NCI-H1092 (cell line): ENCODE measurements at places on chromosomes 3 and 15.

DNA sequence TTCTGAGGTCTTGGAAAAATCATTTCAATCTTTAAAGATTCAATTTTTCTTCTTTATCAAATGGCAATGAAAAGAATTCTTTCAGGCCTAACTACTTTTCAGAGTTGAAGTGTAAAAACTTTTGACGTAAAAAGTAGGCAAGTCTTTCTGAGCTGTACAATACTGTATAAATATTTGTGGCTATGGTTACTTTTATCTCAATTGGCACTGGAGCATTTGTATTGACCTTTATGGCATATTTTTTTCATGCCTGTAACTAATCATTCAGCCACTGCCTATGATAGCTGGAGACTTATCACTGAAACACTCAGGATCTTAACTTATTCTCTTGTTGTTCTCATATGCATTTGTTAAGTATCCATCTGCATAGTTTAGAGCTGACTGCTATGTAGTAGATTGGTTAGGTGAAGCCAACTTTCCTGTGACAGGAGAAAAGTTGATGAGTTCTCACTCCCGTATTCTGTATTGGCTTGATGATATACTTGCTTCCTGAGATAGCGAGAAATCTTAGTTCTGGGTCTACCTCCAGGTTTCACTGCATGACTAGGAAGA is 290.4 kb upstream of the TBL1XR1 start:
- no peak for DNase-seq

DNA sequence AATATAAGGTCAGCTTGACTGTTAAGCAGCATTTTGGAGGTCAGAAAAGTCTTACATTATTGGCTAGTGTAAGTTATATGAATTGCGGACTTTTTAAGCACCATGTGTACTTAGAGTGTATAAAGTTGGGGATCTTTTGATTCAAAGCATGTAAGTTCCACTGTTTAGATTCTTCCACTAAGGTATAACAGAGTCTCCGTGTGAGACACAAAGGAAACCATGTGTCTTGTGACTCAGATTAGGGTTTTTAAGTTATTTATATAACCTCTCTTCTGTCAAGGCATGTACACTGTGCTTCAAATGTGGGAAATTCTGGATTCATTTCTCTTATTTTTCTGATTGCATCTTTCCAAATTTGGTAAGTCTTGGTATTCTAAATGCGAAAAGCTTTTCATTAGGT is 143.5 kb upstream of the SOX2 start:
- no peak for DNase-seq

DNA sequence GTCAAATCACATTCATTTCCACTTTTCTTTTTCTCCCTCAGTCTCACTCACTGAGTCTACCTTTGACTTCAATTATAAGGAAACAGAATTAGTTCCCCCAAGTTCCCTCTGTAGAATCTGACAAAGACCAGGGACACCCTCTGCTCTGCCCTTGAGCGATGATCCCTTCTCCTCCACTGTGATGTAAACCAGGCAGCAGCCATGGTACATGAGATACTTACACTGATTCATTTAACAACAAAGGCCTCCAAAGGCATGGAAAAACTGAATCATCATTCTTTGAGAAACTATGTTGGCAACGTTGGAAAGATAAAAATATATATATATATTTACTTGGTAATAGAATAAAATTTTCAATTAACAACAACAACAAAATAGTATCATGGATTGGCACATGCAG is 84.1 kb downstream of the P3H2 start:
- no peak for DNase-seq

- no peak for DNase-seq
These were observed 38.0 kb upstream of the PTPN23 start for GRCh38 chr3:47342812-47343211.

- no peak for DNase-seq
These were observed 123.1 kb downstream of the DMXL2 start for GRCh38 chr15:51499379-51499976.

DNA sequence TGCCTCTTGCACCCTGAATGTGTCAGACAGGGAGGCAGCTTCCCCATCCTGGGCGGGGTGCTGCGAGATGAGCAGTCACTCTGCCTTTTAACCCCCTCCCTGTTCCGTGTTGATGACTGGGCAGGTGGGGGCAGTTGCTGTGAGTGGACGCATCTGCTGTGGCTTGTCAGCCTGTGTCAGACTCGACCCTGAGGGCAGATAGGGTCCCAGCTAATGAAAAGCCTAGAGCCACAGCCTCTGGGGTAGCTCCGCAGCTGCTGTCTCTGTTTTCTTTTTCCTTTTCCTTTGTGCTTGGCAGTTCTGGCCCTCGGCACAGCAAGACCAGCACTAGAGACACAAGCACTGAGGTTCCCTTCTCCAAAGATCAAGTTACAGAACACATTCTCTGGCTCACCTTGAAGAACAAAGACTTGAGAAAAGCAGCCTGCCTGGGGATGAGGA is 43.0 kb upstream of the GLCE start:
- no peak for DNase-seq

- DNase-seq, result no peak
These were observed 1.2 kb downstream of the PARL start for GRCh38 chr3:183883291-183884096.

DNA sequence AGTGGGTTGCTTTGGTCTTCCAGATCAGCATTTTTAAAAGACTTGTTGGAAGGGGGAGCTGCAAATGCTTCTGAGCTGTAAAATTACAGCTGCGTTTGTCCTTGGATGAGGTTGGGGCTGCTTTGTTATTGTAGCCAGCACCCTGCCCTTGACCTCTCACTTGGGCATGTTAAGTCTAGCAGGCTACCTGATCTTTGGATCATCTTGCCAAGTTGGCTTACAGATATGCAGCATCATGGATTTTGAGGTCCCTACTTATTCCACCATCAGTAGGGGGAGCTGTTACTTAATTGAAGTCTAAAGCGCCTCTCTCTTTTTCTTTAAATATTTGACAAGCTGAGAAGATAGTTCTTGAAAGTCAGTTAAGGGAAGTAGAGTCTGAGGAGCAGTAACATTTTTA is 793.0 kb downstream of the MCTP2 start:
- DNase-seq, result no peak

- DNase-seq, result no peak
These were observed 34.8 kb upstream of the RASA2 start for GRCh38 chr3:141452045-141452444.

DNA sequence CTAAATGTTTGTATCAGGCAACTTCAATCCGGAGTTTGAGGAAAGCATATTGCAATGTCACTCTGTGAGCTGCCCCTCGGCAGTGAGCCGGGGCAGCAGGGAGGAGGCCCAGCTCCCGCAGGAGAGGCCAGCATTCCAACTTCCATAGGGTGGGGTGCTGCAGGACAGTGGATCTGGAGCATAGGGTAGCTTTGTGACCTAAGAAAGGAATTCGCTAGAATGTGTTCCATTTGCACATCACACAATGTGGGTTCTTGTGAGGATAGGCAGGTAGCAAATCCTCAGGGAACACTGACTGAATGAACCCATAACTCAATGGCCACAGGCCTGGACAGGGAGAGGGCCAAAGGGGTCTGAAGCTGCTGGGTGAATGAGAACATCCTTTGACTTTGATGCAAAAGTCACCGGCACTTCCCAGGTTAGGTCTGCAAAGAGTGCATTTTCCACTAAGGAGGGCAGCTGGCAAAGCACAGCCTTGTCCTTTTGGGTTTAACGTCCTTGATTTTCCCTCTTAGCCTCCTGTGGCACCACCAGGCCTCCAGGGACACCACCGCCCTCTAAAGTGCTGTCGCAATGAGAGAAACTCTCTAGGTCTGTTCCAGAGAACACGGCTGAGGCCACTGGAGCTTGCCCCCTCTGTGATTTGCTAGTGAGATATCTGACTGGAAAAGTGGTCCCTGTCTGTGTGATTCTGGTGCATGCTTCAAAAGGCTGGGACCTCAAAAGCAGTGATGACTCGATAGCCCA is 36.2 kb downstream of the GABRB3 start:
- DNase-seq, result no peak

GRCh38 chr15:81133782-81134461 is at the start of gene CFAP161:
Gene CFAP161 (plus strand): TSS chr15:81134270. CDS start chr15:81134330, 60 bp downstream.
- DNase-seq, result peak; percentile 81

DNA sequence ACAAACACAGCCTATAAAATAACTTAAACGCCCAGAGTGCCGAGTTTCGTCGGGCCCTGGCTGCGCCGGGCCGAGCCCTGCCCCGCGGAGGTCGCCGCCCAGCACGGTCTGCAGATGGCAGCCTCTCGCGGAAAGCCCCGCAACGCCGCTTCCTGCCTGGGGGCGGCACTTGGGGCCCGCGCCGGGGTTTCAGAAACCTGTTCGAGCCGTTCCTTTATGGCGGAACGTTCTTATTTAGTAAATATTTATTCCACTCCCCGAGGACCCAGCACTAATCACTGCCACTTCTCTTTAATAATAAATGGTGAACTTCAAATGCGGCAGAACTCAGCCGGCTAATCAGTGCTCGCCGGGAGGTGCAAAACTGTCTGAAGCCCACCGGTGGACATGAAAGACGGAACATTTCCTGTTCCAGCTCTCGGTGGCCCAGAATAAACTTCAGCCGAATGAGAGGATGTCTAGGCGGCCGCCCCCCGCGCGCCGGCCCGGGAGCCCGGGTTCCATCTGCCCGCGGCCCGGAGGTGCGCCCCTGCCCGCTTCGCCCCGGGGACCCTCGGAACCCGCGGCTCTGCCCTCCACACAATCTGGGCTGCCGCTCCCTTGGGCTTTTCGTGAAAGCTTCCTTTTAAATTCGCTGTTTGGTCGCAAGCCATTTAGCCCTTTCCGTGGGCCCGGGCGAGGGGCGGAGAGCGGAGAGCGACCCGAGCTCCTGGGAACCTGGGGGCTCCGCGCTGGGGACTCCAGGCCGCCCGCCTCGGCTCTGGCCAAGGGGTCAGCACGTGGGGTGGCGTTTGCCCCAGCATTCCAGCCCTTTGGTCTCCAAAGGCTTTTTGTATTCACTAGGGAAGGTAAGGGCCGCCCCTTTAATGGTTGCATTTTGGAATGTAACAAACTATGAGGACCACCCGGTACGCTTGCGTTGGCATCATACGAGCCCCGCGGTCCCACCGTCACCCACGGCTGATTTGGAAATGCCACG is 110.8 kb upstream of the ATP11B start:
- DNase-seq, result no peak

- DNase-seq, result no peak
These were observed 949 bp upstream of the MITF start for GRCh38 chr3:69738315-69738714.

GRCh38 chr3:172717493-172718088 is 6.7 kb upstream of the NCEH1 start:
- no peak for DNase-seq

GRCh38 chr15:35444557-35445204 is 101.3 kb downstream of the DPH6 start:
- no peak for DNase-seq

- no peak for DNase-seq
These were observed 43.8 kb downstream of the WWTR1 start for GRCh38 chr3:149613988-149614387.

DNA sequence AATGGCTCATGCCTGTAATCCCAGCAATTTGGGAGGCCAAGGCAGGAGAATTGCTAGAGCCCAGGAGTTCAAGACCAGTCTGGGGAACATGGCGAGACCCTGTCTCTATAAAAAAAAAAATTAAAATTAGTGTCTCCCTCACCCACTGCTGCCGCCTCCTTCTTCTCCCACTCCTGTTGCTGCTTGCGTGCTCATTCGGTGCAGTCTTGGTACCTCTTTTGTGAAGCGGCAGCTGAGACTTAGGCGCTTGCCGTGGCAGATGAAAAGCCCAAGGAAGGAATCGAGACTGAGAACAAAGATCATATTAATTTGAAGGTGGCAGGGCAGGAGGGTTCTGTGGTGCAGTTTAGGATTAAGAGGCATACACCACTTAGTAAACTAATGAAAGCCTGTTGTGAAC is 20.0 kb downstream of the GLB1 start:
- no peak for DNase-seq

- no peak for DNase-seq
These were observed 2.9 kb upstream of the TM4SF19 start for GRCh38 chr3:196341137-196341536.

- DNase-seq, result peak; percentile 42
These were observed 49.5 kb upstream of the HACD2 start for GRCh38 chr3:123634149-123635051.

- no peak for DNase-seq
These were observed 32.4 kb downstream of the B3GALNT1 start for GRCh38 chr3:161072751-161073150.

- DNase-seq, result peak; percentile 41
These were observed 150.8 kb upstream of the KCNMB2 start for GRCh38 chr3:178385280-178385952.

DNA sequence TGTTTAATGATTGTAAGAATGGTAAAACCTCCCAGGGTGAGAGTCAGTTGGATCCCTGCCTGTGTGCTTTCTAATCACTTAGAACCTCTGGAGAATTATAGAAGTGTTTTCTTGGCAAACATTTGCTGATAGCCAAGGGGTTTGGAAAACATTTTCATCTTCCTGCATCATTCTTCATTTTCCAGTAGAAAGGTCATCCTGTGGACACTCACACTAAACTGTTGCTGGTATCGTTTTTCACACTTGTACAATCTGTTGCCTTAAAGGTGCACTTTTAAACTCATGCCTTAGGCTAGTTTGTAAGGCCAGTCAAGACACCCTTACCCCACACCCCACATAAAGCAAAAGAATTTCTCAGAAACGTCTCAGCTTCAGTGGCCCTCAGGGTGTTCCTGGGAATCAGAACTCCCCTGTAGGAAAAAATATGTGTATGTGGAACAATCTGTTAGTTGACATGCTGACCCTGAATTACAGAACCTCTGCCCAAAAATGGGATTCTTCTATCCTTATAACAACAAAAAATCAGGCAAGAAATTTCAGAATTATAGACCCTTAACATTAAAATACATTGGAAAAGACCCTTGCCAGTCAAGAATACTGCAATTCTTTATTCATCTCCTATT is 5.8 kb upstream of the PLD1 start:
- DNase-seq, result no peak

GRCh38 chr3:166556955-166557354 is 719.7 kb upstream of the BCHE start:
- no peak for DNase-seq

DNA sequence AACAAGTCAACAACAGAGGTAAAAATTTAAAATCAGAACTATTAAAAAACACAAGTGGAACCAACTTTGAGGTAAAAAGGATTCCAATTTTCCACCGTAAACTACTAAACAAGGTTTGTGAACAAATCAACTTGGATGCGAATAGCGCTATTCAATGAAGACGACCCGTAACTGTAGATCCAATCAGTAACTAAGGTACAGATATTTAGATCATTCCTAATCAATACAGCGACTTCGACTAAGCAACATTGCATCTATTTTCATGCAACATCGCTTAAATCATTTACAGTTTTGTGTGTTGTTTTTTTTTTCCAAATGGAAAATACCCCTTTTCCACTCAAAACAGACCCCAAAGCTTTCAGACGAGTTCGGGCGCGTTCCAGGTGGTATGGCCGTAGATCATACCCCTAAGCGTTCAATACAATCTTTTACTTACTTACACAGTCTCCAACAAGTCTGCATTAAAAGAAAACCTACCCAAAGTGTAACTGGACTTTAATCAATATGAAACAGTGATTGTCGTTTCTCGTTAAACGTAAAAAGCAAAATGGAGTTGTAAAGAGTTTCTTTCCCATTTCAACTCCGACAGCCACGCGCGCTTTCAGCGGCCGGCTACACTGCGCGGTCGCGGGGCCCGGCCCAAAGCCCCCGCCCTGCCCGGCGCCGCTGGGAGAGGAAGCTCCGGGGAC is 786 bp downstream of the RHOA start:
- no peak for DNase-seq

GRCh38 chr15:90103701-90104329 is 1.5 kb upstream of the IDH2 start:
- DNase-seq, result no peak
